Muscle of back (tissue), 13 donors: ENCODE measurements at places on chromosomes 2 and 18. TPM values are rescaled to one million over a fixed set of nuclear protein-coding genes. Genes with fewer than 3 reads are reported as not detected.

Gene HMSD
- polyA plus RNA-seq: not detected

Gene RIT2
- not detected for polyA plus RNA-seq

Gene NYAP2
- not detected for polyA plus RNA-seq

Gene L3MBTL4
- 2.6 TPM for polyA plus RNA-seq
